ENCODE measurements at places on chromosomes 16 and 17.

- DNase-seq, result peak; percentile 25
These were observed 155.3 kb downstream of the AIPL1 start for GRCh38 chr17:6279659-6280058.

DNA sequence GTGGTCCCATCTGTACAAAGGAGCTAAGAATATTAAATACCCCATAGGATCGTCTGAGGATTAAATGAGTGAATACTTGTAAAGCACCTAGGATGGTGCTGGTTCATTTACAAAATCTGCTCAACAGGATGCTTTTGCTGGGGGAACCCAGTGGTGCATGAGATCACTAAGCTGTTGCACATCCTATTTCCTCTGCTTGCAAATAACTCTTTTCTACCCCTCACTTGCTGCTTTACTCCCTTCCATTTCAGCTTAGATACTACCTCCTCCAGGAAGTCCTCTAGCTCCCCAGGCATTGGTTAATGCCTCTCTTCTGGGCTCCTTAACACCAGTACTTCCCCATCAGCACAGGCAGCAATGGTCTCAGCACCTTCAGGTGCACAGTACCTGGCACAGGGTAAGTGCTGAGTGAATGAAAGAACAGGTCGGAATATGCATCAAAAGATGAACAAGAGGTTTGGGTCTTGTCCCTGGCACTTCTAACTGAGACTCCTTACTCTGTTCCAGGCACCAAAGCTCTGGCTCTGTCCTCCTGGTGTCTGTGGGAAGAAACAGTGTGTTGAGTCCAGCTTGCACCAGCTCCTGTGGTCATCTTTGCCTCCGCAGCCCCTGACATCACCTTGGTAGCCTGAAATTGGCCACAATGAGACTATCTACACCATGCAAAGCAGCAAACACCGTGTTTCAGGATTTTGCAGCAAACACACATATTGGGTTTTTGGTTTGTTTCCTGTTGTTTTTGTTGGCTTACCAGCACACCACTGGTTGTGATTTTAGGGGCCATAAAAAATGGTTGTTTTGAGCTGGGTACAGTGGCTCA lies 24.1 kb upstream of the IL21R start:
- DNase-seq, result no peak

GRCh38 chr16:86042996-86043725 lies 144.2 kb downstream of the IRF8 start:
- no peak for DNase-seq

- no peak for DNase-seq
These were observed 43.1 kb downstream of the GPT2 start for GRCh38 chr16:46927273-46927672.

GRCh38 chr16:65523283-65523944 lies 401.6 kb upstream of the CDH11 start:
- no peak for DNase-seq

- no peak for DNase-seq
These were observed 690 bp downstream of the PITPNC1 start for GRCh38 chr17:67377488-67378453.

- DNase-seq, result no peak
These were observed 6.7 kb downstream of the ABCA3 start for GRCh38 chr16:2333772-2334379.

DNA sequence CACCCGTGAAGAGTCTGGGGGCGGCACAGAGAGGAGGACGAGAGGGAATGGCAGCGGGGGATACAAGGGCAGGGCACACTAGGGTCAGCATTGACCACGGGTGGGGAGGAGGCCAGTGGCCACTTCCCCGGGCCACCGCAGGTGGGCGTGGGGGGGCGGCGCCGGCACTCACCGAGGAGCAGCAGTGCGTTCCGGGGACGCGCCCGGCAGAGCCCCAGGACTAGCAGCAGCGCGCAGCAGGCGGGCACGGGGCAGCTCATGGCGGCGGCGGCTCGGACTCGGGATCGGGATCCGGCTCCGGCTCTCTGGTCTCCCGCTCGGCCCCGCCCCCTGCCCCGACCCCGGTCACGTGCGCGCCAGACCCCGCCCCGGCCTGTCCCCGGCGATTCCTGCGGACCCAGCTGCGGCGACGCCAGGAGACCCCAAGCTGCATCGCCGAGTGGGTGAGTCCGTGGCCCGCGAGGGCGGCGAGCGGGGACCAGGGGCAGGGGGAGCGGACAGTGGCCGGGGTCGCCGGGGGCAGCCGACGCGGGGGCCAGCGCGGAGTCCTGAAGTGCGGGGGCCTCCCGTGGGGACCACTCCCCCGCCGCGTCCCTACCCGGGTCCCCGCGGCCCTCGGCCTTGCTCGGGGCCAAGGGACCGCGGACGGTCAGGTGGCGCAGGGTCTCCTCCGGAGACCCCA lies at the start of the genes SGSH and SLC26A11:
Gene SGSH (minus strand): TSS at position 280 of the 682 bp plus-strand sequence. CDS start 20 bp downstream, at position 260.
Gene SLC26A11 (plus strand): TSS at position 374 of the 682 bp plus-strand sequence. CDS start 1,134 bp downstream, outside the sequence.
- no peak for DNase-seq

GRCh38 chr16:4911970-4912386 lies 25.0 kb downstream of the PPL start:
- DNase-seq, result no peak

- DNase-seq, result no peak
These were observed 61.3 kb downstream of the PRKCB start for GRCh38 chr16:23896832-23897821.

GRCh38 chr17:60586288-60586974 lies 13.6 kb upstream of the PPM1D start:
- DNase-seq, result no peak

- DNase-seq, result no peak
These were observed 36.6 kb upstream of the EMP2 start for GRCh38 chr16:10616756-10617640.

- no peak for DNase-seq
These were observed 11.1 kb downstream of the FMNL1 start for GRCh38 chr17:45232514-45233422.

- DNase-seq, result no peak
These were observed 15.3 kb downstream of the ITGAM start for GRCh38 chr16:31274831-31275816.

DNA sequence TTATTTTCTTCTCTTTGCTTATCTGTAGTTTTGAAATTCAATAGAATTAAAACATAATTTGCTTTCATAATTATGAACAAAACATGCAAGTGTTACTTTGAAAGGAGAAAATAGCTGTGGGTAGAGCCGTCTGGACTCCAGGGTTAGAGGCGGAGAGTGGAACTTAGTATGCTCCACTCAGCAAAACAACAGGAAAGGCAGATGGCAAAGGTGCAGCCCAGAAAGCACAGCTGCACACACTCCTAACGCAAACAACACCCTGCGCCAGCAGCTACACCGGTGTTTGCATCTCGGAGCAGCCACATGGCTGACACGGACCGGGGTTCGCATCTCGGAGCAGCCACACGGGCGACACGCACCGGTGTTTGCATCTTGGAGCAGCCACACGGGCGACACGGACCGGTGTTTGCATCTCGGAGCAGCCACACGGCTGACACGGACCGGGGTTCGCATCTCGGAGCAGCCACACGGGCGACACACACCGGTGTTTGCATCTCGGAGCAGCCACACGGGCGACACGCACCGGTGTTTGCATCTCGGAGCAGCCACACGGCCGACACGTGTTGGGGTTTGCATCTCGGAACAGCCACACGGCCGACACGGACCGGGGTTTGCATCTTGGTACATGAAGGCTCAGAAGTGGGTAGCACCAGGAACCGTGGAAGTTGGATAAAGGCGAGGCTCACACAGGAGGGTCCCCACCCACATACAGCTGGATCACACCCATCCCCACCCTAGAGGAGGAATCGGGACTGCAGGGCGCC lies 12.2 kb upstream of the CAPN15 start:
- no peak for DNase-seq

DNA sequence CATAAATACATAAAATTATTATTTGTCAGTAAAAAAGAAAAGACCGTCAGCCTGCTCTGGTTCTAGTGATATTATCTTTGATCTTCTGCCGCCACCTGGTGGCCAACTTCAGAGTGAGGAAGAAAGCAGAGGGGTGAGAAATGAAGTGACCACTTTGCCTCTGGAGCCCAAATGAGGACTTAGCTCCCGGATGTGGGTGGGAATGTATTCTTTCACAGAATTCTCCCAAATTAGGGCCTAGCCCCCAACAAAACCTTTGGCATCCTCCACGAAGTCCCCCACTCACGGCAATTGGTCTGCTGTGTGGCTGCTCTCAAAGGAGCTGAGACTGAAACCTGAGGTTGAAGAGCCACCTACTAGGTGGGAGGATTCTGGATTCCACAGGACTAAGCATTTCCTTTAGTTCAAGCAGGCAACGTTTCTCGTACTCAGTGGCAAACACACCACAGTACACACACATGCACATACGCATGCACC lies 4.9 kb upstream of the ZNF267 start:
- DNase-seq, result peak; percentile 48

- DNase-seq, result no peak
These were observed 19.5 kb downstream of the MINK1 start for GRCh38 chr17:4852567-4853207.

- DNase-seq, result no peak
These were observed 18.8 kb downstream of the CCDC182 start for GRCh38 chr17:57726213-57726790.

DNA sequence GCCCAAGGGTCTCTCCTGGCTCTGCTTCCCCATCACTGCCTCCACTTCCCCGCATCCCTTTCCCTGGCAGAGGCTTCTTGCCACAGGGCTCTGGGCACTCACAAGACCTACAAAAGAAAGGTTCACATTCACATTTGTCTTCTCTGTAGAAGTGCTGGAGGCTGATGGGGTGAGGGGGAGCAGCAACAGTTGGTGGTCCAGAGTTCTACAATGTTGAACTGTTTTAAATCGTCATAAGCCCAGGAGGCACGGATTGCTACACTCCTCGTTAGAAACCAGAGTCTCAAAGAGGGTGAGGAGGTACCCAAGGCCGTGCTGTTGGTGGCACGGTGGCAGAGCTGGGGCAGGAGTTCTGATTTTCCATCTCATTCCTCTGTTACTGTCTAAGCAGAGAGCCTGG lies 5.8 kb upstream of the RAI1 start:
- no peak for DNase-seq

DNA sequence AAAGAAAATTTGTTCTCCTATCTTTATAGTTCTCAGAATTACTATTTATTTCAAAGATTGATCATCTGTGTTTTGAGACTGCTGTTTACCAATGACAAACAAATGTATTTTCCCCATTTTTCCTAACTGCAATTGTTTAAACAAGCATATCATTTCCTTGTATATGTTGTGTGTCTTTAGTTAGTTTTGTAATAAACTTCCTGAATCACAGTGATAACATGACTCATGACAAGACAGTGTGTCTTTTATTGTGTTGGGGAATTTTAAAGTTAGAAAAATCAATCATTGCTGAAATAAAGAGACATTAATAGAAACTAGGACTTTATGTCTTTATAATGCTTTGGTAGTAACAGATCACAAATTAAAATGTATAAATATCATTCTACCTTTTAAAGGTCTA lies 348.5 kb downstream of the KCNJ2 start:
- DNase-seq, result no peak

GRCh38 chr16:89087922-89088497 lies 5.6 kb upstream of the ACSF3 start:
- DNase-seq, result no peak

GRCh38 chr16:88454523-88454947 lies 1.5 kb downstream of the ZFPM1 start:
- no peak for DNase-seq

DNA sequence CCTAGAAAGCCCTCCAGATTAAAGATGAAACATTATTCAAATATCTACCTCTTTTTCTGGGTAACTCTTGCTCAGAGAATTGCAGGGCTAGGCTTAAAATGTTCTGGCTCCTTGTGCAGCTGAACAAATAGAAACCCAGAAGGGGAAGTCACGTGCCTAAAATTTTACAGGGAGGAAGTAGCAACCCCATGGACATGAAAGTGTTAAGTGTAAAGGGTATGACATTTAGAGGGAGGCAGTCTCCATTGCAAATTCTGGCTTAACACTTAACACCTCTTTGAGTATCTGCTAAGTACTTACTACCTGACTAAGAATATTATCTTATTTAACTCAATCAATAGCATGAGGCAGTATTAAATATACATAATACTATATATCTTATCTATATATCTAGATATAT lies 376.1 kb upstream of the ERCC4 start:
- no peak for DNase-seq

- DNase-seq, result no peak
These were observed 7.3 kb downstream of the PMFBP1 start for GRCh38 chr16:72164691-72165090.

GRCh38 chr16:35252356-35252936 lies 1793.0 kb downstream of the TP53TG3F start:
- DNase-seq, result no peak

GRCh38 chr17:32298298-32298697 lies 32.7 kb downstream of the RHBDL3 start:
- DNase-seq, result no peak

- no peak for DNase-seq
These were observed 393 bp downstream of the ANKRD11 start for GRCh38 chr16:89489898-89490438.

- no peak for DNase-seq
These were observed 40.1 kb downstream of the IL4R start for GRCh38 chr16:27353853-27354252.

GRCh38 chr17:82193520-82194220 lies 19.0 kb downstream of the CCDC57 start:
- no peak for DNase-seq

- no peak for DNase-seq
These were observed 89.4 kb downstream of the CHD9NB start for GRCh38 chr16:52963212-52963854.

DNA sequence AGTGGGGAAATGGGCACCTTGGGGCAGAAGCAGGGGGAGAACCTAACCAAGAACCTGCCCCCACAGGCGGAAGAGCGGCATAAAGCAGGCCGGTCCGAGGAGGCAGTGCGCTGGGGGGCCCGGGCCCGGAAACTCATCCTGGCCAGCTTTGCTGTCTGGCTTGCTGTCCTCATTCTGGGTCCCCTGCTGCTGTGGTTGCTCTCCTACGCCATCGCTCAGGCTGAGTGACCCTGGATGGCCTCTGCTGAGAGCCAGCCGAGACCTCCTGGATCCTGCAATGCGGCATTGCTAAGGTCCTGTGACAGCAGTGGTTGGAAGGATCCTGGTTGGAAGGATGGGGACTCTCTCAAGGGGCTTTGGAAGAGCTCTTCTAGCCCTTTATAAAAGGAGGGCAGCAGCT lies 4.5 kb upstream of the PHKG2 start:
- no peak for DNase-seq

GRCh38 chr16:62294213-62294972 lies 258.2 kb upstream of the CDH8 start:
- DNase-seq, result no peak

DNA sequence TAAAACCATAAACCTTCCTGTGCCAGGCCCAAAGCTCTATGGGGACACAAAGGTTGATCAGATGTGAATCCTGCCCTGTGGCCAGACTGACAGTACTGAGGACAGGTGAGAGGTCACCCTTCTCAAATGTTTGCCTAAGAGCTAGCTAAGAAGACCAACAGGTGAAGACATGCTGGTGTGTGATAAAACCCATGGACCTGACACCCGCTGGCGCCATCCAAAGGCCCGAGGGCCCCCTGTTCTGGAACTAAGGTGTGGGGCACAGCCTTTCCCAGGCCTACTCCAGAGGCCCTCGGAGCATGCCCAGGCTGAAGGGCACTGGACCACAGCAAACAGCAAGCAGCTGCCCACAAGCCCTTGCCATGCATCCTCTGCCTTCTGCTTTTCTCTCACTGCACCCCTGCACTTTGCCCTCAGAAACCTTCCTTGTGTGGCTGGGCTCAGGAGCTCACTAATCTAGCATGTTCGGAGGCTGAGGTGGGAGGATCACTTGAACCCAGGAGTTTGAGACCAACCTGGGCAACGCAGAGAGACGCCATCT lies 5.2 kb upstream of the CDK3 start:
- no peak for DNase-seq

- no peak for DNase-seq
These were observed 5.2 kb upstream of the CCL13 start for GRCh38 chr17:34351096-34351495.
